ENCODE measurements at places on chromosomes 2 and 18. TPM values are rescaled to one million over a fixed set of nuclear protein-coding genes. Genes with fewer than 3 reads are reported as not detected.

PCGF1 gene
- 10.9 TPM for total RNA-seq

- H3K27me3 ChIP-seq, result no peaks in the 10 kb centered on the region
- no peak overlapping the region for H3K4me3 ChIP-seq
- no peaks in the 10 kb centered on the region for H3K36me3 ChIP-seq
- peak overlapping the region; percentile 39 for H3K27ac ChIP-seq
These were observed 254.8 kb downstream of the CDH2 start for GRCh38 chr18:27921904-27922751.

- H3K27ac ChIP-seq, result no peak overlapping the region
- H3K36me3 ChIP-seq, result peaks cover 47% of the 10 kb centered on the region
- H3K4me3 ChIP-seq, result no peak overlapping the region
- no peak for DNase-seq
- H3K4me1 ChIP-seq, result no peaks in the 10 kb centered on the region
These were observed 60.0 kb downstream of the PIKFYVE start for GRCh38 chr2:208326016-208326415.

- H3K36me3 ChIP-seq, result no peaks in the 10 kb centered on the region
- no peaks in the 10 kb centered on the region for H3K27me3 ChIP-seq
- H3K4me3 ChIP-seq, result no peak overlapping the region
- H3K27ac ChIP-seq, result no peak overlapping the region
- DNase-seq, result no peak
These were observed 181.7 kb upstream of the ALPP start for GRCh38 chr2:232196802-232197201.
